Mesothelial cell of epicardium (in vitro differentiated cells): ENCODE measurements at places on chromosomes 6 and 20.

DNA sequence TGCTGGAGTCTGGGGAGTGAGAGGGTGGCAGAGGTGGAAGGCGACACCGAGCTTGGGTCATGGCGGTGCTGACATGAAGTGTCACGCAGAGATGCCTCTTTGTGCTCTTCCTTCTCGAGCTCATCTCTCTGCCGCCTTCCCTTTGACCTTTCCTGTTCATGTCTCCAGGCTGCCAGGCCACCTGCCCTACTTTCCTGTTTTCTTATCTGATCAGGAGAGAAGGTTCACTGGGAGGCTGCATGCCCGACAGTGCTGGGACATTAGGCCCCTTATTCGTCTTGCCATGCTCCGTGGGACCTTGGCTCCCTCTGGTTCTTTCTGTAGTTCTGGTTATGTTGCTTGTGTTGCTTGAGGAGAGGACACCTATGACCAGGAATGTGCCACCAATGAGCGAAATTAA is 33.2 kb downstream of the CST8 start:
- no peak for DNase-seq

DNA sequence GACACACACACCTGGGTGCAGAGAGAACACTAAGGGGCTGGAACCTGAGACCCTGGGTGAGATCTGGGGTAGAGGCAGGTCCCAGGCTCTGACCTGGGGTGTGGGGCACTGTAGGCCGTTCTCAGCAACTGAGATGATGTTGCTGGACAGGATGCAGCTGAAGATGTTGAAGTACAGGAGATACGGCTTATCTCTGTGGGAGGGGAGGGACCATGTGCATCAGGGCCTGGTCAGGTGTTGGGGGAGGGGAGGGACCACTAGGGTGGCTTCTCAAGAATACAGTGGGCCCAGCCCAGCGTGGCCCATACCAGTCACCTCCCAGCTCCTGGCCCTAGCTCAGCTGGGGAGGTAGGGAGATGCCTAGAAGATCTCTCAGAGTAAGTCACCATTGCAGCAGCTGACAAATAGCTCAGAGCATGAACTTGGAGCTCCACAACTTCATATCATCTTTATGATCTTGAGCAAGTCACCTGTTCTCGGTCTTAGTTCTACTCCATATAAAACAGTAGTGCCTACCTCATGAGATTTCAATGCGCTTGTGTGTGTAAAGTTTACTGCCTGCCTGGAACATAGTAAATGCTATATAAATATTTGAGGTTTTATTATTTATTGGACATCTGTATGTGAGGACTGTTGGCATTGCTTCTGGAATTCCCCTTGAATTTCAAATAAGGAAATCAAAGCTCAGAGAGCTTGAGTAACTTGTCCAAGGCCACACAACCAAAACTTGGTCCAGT is 3.8 kb downstream of the SLC44A4 start:
- DNase-seq = no peak

GRCh38 chr6:156010-156409 is 136.3 kb upstream of the DUSP22 start:
- no peak for DNase-seq

- DNase-seq = no peak
These were observed 430.5 kb upstream of the EPHA7 start for GRCh38 chr6:93849857-93850256.

- DNase-seq = no peak
These were observed 108.9 kb downstream of the VEGFA start for GRCh38 chr6:43878823-43879495.

GRCh38 chr6:88517737-88518136 is 351.6 kb upstream of the CNR1 start:
- no peak for DNase-seq

GRCh38 chr6:21508753-21509152 is 84.8 kb upstream of the SOX4 start:
- DNase-seq = no peak

DNA sequence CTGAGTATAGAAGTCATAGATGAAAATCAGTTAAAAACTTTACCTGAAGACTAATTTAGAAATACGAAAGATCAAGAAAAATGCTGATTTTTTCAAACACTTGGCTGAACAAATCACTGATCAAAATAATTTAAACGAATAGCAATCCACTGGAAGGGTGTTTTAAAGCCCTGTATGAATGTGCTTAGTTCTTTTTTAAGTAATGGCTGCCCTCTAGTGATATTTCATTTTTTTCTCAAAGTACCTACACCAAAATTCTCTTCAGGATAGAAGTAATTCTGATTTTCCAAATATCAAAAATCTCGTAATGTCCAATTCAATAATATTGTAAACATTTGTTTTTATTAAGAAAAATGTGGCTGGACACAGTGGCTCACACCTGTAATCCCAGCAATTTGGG is 32.5 kb downstream of the AKAP7 start:
- no peak for DNase-seq

- DNase-seq = no peak
These were observed 117.0 kb upstream of the PRL start for GRCh38 chr6:22413681-22414311.

DNA sequence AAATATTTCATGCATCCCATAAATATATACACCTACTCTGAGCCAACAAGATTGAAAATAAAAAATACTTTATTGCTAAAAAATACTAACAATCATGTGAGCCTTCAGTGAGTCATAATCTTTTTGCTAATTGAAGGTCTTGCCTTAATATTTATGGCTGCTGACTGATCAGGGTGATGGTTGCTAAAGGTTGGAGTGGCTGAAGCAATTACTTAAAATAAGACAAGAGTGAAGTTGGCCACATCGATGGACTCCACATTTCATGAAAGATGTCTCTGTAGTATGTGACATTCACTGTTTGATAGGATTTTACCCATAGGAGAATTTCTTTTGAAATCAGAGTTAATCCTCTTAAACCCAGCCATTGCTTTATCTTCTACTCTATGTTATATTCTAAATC is 11.1 kb downstream of the TRDN start:
- DNase-seq = no peak

DNA sequence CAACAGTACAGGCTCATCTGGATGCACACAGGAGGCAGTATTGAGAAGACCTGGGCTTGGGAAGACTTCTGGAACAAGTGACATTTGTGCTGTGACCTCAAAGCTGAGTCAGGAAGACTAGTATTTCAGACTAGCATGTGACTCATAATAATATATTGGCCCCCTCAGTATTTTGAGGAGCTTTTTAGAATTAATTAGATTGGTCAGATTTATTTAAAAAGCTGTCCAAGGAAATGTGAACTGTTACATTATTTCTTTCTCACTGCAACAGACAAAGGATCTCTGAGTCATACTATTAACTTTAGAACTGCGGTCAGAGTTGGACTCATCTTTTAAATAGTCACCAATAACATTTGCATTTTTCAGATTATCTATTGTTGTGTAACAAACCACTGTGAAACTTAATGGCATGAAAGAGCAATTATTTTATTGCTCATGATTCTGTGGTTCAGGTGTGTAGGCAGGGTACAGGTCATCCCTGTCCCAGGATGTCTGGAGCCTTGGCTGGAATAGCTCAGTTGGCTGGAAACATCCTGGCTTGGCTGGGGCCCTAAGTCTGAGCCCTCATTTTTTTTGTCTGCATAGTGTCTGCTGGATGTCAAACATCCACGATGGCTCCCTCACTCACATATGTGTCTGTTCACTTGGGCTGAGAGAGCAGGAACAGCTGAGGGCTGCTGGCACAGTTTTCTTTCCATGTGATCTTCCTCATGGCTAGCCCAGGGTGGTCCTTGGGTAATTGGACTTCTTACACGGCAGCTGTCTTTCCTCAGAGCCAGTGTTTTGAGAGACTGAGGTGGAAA is 46.9 kb downstream of the MAP3K4 start:
- no peak for DNase-seq

- no peak for DNase-seq
These were observed 64.5 kb downstream of the EYA2 start for GRCh38 chr20:46959081-46959692.

DNA sequence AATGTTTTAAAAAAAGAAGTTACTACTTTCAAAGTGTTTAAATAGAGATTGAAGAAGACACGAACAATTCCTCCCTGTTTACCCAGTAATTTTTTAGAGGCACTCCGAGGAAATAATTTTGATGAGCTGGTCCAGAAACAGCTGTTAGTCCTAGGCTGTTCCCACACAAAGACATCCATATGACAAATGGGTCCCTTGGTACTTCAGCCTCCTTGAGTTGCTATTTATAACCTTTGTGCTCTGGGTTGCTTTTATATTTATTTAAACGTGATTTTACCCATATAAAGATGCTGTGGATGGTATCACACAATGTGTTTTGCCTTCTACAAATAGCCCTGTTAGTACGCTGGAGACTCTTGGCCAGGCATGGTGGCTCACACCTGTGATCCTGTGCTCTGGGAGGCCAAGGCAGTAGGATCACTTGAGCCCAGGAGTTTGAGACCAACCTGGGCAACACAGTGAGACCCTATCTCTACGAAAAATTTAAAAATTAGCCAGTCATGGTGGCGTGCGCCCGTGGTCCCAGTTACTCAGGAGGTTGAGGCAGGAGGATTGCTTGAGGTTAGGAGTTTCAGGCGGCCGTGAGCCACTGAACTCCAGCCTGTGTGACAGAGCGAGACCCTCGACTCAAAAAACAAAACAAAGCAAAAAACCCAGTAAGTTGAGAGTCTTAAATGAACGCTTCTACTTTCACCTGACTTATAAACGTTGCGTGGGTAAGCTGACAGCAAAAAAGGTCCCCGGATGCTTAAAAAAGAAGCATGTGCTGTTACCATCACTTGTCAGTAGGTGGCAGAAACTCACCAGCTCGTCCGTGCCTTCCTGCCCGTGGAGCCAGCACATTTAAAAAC is 56.9 kb upstream of the ARMH2 start:
- peak; percentile 63 for DNase-seq

GRCh38 chr20:59515906-59516209 is 88.5 kb upstream of the PHACTR3 start:
- no peak for DNase-seq

GRCh38 chr6:82270881-82271635 is 23.5 kb upstream of the IBTK start:
- no peak for DNase-seq

GRCh38 chr20:54215157-54215789 is 7.4 kb downstream of the PFDN4 start:
- DNase-seq = no peak

GRCh38 chr6:68615938-68616337 is 19.1 kb upstream of the ADGRB3 start:
- DNase-seq = no peak

DNA sequence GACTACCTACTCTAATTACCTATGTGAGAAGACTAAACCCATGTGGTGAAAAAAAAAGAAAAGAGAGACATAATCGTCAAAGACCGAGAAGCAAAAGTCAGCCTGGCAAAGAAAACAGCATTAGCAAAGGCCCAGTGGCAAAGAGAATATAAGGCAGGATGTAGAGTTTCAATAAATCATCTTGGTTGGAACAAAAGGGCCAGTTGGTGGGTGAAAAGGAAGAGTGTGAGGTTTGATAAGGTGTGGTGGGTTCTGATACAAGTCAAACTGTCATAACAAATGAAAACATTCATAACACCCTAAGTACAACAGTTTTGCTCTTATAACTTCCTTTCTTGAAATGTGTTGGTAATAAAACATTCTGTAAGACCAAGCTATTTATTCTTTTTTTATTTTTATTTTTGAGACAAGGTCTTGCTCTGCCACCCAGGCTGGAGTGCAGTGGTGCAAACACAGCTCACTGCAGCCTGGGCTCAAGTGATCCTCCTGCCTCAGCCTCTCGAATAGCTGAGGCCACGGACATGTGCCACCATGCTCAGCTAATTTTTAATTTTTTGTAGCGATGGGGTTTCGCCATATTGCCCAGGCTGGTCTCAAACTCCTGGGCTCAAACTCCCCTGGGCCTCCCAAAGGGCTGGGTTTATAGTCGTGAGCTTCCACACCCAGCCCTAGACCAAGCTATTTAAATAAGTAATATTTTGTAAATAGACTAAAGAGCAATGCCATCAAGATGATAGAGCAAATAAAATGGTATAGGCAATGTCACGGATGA is 18.9 kb upstream of the GTF3C6 start:
- no peak for DNase-seq

DNA sequence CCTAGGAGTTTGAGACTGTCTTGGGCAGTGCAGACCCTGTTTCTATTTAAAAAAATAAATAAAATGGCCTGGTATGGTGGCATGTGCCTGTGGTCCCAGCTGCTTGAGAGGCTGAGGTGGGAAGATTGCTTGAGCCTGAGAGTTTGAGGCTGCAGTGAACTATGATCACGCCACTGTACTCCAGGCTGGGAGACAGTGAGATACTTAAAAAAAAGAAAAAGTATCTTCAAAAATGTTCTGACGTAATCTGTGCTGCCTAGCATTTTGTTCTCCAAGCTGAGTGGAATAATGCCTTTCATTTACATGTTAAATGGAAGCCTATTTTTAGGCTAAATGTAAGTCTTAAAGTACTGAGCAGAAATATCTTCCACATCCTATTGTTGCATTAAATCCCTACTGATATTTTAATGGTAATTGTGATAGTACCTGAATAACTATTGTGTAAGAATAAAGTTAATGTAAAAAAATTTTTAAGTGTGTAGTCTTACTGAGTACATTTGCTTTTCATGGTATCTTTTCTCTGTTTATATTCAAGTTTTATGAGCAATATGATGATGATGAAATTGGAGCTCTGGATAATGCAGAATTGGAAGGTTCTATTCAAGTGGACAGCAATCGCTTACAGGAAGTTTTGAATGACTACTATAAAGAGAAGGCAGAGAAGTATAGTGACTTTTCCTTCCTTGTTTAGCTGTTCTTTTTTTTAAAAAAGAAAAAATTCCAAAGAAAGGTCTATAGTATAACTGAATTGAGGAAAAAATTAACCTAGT is 4.2 kb upstream of the ZC2HC1B start:
- no peak for DNase-seq
